ENCODE measurements at places on chromosomes 16 and 17. TPM values are rescaled to one million over a fixed set of nuclear protein-coding genes. Genes with fewer than 3 reads are reported as not detected.

- DNase-seq = peak; percentile 78
These were observed 6.4 kb downstream of the PDK2 start for GRCh38 chr17:50101346-50102163.

- DNase-seq = peak; percentile 90
These were observed 1.3 kb downstream of the C16orf86 start for GRCh38 chr16:67667817-67668494.

- peak; percentile 86 for DNase-seq
These were observed 11.0 kb downstream of the CHMP6 start for GRCh38 chr17:81002409-81003361.

DNA sequence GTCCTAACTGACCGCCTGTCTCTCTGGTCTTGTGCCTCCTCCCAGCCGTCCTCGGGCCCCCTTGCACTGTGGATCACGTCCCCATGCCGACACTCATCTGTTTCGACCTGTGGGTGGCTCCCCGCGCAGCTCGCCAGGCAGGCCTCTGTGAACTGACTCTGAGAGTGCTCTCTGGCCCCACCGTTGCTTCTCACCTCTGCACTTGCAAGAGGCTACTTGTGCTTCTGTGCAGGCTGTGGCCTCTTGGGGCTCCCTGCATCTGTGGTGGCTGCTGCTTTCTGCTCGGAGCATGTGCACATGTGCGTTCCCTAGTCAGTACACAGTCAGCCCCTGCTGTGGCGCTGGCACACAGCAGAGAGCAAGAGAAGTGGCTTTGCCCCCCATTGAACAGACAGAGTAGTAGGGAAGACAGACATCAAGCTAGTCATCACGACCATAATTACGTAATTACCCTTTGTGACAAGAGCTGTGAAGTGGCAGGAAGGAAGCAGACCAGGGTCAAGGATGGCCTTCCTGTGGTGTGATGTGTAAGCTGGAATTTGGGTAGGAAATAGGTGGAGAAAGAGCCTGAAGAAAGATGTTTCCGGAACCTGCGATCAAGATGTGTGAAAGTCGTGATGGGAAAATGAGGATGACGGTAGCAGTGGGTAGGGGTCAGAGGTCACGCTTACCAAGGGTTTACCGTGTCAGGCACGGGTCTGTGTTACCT is 256.0 kb upstream of the CACNG5 start:
- DNase-seq = no peak

PDE6G gene
- total RNA-seq = not detected

STX1B gene
- not detected for total RNA-seq

DNA sequence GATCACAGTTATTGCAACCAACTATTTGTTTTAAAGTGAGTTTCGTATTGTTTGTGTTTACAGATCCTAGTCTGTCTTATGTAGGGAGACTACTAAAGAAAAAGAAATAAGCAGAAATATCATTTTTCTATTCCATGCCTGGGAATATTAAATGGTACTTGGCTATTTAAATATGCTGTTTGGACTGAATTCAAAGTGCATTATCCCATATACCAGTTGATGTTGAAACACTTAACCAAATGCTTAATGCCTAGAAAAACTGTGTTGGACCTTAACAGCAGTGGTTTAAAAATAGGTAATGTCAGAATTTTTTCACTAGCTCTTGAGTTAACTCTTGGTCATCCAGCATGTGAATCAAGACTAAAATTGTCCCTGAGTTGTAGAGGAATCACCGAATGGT is 37.5 kb upstream of the TOM1L1 start:
- no peak for DNase-seq

GGT6 gene
- total RNA-seq = not detected

GRCh38 chr16:48201515-48202201 is 42.4 kb upstream of the LONP2 start:
- no peak for DNase-seq

DNA sequence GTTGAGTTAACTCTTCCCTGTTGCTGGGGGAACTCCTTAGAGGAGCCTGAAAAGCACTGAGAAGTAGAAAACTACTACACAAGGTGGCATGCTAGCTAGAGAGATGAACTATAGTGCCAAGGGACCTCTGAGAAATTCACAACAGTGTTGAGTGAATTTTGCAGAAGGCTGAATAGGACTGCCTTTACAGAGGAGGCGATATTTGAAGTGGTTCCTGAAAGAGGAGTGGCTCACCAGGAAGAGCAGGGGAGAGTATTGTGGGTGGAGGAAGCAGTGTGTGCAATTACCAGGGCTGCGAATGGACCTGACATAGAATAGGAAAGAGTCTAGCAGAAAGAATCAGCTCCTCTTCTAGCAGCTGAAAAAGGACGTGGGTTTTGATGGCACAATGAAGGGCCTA is 66.4 kb downstream of the CDK5R1 start:
- DNase-seq = no peak

GRCh38 chr17:73940511-73940910 is 263.0 kb upstream of the RPL38 start:
- no peak for DNase-seq

DNA sequence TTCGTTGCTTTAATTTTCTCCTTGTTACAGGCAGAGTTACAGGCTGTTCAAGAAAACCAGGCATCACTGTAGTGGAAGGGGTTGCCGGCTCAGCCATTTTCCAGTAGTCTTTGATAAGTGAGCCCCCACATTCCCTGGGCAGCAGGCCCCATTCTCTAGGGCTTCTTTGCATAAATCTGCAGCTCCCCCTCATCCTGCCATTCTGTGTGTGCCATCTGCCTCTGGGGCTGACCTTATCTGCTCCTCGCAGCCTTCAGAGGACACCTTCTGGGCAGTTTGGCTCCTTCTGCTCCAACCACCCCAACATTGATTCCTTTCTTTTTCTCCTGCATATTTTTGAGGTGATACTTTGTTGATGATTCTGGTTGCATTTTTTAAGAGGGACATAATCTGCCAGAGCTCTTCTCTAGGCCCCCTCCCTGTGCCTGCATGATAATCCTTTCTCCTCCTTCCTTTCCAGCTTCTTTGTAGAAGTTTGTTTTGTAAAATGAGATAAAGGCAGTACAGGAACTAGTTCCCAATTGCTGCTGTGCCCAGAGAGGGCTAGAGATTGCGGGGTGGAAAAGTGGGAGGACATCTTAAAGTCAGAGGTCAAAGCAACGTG is 17.1 kb downstream of the RND2 start:
- DNase-seq = no peak

GCGR gene
- not detected for total RNA-seq

KRT24 gene
- not detected for total RNA-seq

DNA sequence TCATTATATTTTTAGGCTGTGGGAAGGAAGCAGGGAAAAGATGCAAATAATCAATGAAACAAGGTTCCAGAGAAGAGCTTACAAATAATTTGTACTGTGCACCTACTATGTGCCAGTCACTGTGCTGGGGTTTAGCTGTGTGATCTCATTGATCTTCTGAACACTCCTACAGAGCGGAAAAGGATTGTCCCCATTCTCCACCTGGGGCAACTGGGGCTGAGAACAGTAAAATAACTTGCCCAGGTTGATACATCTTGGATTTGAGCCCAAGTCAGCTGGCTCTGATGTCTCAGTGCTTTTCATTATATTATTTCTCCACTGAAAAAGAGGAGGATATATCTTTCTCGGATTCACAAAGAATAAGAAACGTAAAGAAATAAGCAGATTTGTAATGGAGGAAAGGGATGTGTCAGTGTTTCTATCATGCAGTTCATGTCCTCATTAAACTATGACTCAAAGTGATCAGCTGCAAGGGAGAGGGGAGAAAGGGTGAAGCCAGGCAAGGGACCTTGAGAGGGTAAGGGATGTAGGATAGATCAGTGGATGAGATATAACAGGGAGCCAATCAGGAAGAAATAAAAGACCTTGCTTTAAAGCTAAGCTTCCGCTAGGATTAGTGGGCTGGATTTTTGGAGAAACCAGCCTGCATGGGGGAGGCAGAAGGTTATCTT is 143.6 kb upstream of the NOL11 start:
- no peak for DNase-seq

GRCh38 chr16:85395207-85395912 is 217.8 kb upstream of the GSE1 start:
- DNase-seq = peak; percentile 99

GRCh38 chr17:62587554-62587953 is 39.9 kb upstream of the MRC2 start:
- no peak for DNase-seq

RCVRN gene
- not detected for total RNA-seq

GRCh38 chr16:56551796-56552738 is 12.8 kb upstream of the MT4 start:
- no peak for DNase-seq

GRCh38 chr17:35534576-35535093 is 2.8 kb downstream of the SLFN12L start:
- DNase-seq = no peak

- no peak for DNase-seq
These were observed 113.0 kb upstream of the METRNL start for GRCh38 chr17:82966415-82966814.

Measured in H4 (cell line).